ENCODE measurements at places on chromosomes 7 and 10.

- DNase-seq, result no peak
Observed at GRCh38 chr10:22534849-22535604, 179.4 kb downstream of the PIP4K2A start.

- DNase-seq, result no peak
Observed at GRCh38 chr10:3995302-3996210, 210.5 kb upstream of the KLF6 start.

- no peak for DNase-seq
Observed at GRCh38 chr7:105691680-105692564, 110.6 kb upstream of the EFCAB10 start.

DNA sequence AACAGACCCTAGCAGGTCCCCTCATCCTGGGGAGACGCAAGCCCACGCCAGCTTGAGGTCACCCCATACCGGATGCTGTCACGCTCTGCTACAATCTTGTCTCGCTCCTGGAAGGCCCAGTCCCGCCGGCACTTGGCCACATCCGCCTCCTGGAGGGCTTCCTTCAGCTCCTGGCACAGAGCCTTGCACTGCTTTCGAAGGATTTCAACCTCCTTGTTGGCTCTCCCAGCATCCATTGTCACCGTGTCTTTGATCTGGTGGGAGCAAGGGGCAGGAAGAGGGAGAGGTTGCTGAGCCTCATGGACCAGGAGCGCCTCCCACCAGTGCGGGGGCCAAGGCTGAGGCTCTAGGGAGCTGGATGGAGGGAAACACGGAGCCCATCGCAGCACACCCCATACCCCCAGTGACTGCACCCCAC, 90.9 kb downstream of the DLG5 start:
- no peak for DNase-seq

DNA sequence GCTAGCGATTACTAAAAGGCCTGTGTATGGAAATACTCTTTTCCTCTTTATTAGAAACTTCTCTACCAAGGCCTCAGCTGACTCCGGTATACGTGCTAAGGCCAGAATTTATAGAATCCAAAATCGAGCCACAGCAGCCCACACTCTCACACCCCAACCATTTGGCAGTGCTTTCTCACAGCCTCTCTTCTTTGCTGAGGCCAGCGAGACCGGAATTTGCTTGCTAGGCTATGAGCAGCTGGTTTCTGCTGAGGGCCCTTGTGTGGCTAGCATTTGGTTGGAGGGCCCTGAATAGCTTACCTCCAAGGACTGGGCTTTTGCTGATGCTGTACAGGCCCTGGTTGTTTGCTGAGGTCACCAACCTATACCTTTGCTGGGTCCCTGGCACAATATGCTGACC, 46.1 kb downstream of the ITGB8 start:
- DNase-seq, result no peak

GRCh38 chr7:14698239-14698638, 204.3 kb downstream of the DGKB start:
- DNase-seq, result no peak

DNA sequence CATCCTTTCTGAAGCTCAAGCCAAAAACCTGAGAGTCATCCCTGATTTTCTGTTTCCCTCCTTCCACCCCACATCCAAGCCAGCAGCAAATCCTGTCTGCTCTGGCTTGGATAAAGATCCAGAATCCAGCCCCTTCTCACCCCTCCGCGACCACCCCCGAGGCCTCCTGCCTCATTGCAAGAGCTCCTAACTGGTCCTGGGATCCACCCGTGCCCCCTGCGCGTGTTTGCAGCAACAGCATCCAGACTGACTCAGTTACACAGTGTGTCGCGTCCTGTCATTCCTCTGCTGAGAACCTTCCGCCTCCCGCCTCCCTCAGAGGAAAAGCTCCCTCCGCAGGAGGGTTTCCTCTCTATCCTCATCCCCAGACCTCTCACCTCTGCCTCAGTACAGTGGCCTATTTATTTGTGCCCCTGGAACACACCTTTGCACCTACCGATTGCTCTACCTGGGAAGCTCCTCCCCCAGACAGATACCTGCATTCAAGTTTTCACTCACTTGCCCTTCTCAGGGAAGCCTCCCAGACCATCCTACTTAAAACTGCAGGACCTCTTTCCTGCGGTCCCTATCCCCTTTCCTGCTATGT, 21.6 kb upstream of the GRID1 start:
- DNase-seq, result no peak

DNA sequence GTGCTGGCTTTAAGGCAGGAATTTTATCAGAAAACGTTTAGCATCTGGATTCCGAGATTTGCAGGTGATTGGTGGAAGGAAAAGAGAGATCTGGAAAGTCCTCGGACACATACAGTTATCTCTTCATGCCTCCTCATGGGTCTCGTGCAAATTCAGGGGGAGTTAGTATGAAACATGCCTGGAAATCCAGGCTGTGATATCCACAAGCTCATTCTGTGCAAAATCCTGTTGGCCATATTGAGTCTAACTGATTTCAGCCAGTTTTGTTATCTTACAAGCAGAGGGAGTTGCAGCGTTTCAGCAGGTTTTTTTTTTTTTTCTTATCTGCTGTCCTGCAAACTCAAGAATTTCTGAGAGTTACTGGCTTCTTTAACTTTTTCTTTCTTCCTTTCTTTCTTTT, 411.5 kb downstream of the GALNT17 start:
- no peak for DNase-seq

- DNase-seq, result no peak
Observed at GRCh38 chr10:29666201-29666600, 31.4 kb upstream of the SVIL start.

DNA sequence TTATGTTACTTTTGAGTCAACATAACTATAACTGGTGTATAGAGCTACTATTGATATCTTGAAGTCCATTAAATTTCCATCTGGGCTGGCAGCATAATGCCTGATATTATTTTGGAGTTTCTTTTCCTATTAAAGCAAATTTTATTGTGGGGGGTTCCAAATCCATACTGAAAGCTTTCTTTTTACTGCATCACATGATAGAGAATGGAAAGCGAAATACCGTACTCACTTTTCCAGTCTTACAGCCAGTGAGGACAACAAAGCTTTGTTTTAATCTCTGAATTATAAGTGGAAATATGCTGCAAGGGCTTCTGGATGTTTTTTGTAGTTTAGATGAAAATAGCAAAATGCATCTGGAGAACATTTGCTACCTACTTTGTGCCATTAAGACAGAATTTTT, 477.5 kb upstream of the SEMA3D start:
- no peak for DNase-seq

GRCh38 chr7:4386190-4386589, 295.9 kb upstream of the FOXK1 start:
- DNase-seq, result no peak

GRCh38 chr7:30531286-30531685, 26.7 kb upstream of the GGCT start:
- DNase-seq, result no peak

DNA sequence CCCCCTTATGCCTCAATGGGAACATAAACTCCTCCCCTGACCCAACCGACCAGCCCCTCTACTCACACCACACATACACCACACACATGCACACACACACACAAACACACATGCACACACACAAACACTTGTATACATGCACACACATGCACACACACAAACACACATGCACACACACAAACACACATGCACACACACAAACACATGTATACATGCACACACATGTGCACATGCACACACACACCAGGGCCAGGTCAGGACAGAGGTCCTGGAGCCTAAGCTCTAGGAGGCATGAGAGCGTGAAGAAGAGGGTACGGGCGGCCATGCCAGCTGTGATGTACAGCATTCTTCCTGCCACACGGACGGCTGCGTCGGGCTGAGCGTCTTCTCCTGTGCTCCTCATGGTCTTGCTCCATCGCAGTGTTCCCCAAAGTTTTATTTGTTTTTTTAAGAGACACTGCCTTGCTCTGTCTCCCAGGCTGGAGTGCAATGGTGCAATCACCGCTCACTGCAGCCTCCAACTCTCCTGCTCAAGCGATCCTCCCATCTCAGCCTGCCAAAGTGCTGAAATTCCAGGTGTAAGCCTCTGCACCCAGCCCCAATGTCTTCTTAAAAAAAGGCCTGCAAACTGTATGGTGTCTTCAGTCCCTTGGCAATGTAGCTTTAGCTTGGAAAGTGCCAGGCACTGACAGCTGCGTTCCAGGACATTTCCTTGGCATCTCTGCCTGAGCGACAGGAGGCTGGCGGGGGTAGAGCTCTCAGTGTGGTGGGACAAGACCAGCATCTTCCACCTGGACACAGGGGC, 38.8 kb upstream of the INPP5A start:
- DNase-seq, result no peak
